ENCODE measurements at places on chromosomes 7 and 10.
A peak's percentile ranks its signal among the peaks of the same experiment; 100 is the strongest.

GRCh38 chr7:43754596-43754995, 3.9 kb upstream of the BLVRA start:
- DNase-seq: no peak

- peak; percentile 89 for DNase-seq
These were observed 126.5 kb downstream of the ZMIZ1 start for GRCh38 chr10:79195091-79195923.

- no peak for DNase-seq
These were observed 35.3 kb upstream of the ZRANB1 start for GRCh38 chr10:124906551-124907001.

GRCh38 chr10:31770307-31770902, 158.2 kb downstream of the ARHGAP12 start:
- DNase-seq: peak; percentile 71

DNA sequence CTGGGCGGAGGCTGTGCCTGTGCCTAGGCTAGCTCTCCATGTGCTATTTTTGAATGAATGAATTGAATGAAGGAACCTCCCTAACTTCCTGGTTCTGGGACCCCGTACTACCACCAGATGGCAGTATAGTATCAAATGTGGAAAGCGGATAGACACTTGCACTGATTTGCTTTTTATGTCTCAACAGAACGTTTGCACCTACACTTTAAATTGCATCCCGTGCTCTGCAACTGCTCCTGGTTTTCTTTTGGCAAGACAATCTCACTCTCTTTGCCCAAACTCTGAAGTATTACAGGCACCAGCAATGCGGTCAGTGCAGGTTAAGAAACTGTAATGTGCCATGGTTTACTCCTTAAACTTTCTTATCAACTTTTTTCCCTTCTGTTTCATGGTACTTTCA, 6.5 kb downstream of the FZD8 start:
- peak; percentile 72 for DNase-seq

DNA sequence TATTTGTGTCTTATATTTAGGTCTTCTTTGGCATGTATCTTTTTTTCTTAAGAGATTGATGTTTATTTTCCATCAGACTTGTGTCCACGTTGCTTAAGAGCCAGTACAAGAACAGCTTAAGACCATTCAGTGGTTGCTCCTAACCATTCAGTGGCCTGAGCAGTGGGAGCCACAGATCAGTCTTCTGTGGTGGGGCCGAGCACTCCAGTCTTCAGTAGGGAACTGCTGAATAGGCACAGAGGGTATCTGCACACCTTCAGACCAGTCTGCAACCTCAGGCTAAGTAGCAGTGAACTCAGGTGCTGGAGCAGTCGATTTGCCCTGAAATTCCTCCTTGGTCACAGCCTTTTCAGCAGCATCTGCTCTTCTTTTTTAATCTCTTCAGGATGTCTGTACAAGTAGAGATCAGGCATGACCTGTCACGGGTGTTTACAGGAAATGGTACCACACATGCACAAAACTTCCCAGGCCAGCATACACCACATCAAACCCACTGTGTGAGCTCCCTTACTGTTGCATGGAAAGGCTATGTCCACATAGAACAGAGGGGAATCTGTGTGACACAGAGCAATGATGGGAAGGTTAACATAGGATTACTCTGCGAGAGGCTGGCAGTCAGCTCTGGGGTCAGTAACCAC, 51.5 kb downstream of the FAM107B start:
- DNase-seq: no peak

GRCh38 chr7:101869026-101869900, 51.8 kb downstream of the CUX1 start:
- no peak for DNase-seq

GRCh38 chr7:129561677-129562359, 49.7 kb upstream of the NRF1 start:
- no peak for DNase-seq

- DNase-seq: peak; percentile 41
These were observed 351.2 kb upstream of the AKR1E2 start for GRCh38 chr10:4474829-4475228.

DNA sequence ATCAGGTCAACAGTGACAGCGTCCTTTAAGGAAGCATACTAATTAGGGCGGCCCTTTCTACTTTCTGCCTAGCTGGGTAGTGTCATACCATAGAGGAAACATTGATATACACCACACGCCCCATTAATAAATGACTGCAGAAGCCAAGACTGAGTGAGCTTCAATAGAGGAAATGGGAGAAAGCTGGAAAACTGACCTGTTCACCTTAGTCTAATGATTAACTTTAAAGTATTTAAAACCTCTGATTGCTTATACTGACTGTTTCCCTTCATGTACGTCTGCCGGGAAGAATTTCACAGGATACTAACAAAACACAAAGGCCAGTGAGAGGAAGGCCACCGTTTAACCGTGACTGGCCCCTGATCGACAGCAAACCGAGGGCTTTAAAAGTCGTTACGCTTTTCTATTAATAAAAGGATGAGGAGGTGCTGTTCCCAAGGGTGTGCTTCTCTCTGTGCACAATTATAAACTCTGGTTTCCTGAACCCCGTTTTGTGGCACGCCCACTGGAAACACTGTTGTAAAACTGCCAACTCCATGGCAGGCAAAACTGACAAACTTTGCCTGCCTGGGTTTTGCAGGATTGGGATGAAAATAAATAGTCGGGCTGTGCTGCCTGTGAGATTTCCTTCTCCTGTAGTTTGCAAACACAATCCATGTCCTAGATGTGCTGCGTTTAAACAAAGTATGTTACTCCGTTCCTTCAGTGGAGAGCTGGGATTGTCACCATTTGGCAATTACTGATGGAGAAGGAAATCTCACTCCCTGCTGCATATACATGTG, 137.6 kb downstream of the NRP1 start:
- DNase-seq: peak; percentile 83

- DNase-seq: peak; percentile 65
These were observed 2.2 kb downstream of the OPTN start for GRCh38 chr10:13102002-13102794.

DNA sequence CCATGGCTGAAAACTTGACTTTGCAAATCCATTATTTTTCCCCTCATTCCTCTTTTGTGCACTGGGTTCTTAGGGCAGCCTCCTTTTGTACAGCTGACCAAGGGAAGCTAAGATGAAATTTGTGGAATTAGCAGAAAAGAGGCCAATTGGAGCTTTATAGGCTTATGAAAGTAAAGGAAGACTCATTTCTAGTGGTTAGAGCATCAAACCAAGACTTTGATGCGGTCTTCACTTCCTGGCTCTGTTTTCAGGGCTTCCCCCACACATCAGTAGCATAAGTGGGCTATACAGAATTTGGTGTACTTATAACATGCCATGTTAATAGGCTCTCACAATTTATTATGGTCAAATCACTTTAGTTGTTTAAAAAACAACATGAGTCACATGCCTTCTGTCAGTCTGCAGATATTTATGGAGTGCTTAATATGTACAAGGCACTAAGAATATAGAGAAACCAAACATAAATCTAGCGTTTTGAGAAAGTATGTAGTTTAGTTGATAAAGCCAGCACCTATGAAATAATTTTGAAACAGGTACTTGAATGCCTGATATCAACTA, 5.7 kb downstream of the AUTS2 start:
- DNase-seq: no peak

DNA sequence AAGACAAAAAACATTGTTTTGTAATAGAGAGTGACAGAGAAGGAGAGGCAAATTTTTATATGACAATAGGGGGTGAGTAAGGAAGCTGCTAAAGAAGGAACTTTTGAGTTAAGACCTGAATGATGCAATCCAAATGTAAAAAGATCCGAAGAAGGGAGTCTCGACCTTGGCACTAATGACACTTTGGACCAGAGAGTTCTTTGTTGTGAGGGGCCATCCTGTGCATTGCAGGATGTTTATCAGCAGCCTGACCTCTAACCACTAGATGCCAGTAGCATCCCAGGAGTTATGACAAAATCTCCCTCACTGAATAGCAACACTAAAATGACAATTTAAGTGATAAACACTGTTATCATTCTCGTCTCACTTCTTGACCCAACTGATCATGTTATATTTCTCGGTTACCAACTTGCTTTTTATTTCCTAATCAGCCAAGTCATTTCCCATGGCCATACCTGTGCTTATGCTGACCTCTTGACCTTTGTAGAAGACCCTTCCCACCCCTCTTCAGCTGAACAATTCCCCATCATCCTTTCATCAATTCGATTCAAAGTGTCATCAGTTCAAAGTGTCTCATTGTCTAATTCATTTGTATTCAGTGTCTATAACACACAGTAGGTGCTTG, 30.0 kb downstream of the DGKI start:
- peak; percentile 21 for DNase-seq

- DNase-seq: no peak
These were observed 87.1 kb downstream of the HIBADH start for GRCh38 chr7:27575613-27576012.

GRCh38 chr7:26658389-26659084, 205.9 kb downstream of the SKAP2 start:
- DNase-seq: no peak

DNA sequence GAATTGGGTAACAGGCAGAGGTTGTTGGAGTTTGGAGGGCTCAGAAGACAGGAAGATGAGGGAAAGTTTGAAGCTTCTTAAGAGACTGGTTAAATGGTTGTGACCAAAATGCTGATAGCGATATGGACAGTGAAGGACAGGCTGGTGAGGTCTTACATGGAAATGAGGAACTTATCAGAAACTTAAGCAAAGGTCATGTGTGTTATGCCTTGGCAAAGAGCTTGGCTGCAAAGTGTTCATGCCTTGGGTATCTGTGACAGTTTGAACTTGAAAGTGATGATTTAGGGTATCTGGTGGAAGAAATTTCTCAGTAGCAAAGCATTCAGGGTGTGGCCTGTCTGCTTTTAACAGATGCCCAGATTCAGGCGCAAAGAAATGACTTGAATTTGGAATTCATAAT, 64.5 kb upstream of the EEPD1 start:
- no peak for DNase-seq

DNA sequence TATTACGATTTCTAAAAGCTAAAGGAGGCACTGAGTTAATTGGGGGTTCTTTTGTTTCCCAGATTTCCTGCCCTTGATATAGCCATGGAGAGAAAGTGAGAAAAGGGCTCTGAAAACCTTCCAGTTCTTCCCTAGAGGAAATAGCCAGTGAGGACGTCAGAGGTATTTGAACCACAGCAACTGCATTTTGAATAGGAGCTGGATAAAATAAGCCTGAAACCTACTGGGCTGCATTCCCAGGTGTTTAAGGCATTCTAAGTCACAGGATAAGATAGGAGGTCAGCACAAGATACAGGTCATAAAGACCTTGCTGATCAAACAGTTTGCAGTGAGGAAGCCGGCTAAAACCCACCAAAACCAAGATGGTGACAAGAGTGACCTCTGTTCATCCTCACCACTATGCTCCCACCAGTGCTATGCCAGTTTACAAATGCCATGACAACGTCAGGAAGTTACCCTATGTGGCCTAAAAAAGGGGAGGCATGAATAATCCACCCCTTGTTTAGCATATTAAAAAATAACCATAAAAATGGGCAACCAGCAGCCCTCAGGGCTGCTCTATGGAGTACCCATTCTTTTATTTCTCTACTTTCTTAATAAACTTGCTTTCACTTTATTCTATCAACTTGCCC, 85.1 kb upstream of the FRMD4A start:
- DNase-seq: no peak

GRCh38 chr7:80110376-80110775, 24.3 kb upstream of the GNAI1 start:
- no peak for DNase-seq

DNA sequence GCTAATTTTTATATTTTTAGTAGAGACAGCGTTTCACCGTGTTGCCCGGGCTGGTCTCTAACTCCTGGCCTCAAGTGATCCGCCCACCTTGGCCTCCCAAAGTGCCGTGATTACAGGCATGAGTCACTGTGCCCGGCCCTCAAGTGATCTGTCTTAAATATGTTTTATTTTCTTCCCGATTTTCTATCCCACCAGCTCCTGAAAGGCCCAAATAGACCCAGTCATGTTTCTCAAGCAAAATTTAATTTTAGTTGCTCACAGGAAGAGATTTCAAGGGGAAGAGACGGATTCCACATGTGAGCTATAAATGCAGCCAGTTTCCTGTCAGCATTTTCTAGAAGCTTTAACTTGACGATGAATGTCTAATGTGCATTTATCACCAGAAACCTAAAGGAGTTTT, 12.0 kb downstream of the DENND10 start:
- DNase-seq: no peak

- no peak for DNase-seq
These were observed 284.4 kb downstream of the DNAJB6 start for GRCh38 chr7:157621131-157621681.

All from lung microvascular endothelial cell (primary cell).